HFFc6 (cell line): ENCODE measurements at places on chromosomes 3 and 15. TPM values are rescaled to one million over a fixed set of nuclear protein-coding genes. Genes with fewer than 3 reads are reported as not detected.
A peak's percentile ranks its signal among the peaks of the same experiment; 100 is the strongest.

The FEZF2 gene
- not detected in 2 replicates for total RNA-seq

The CELF6 gene
- total RNA-seq, result not detected in 3 replicates

The ROPN1 gene
- total RNA-seq, result not detected in 3 replicates

The SMAD6 gene
- total RNA-seq, result 10.1 to 16.5 TPM (median 11.1 TPM) in 3 replicates

The PCBP4 gene
- 107 to 131 TPM (median 127 TPM) in 3 replicates for total RNA-seq

The THSD4 gene
- total RNA-seq, result 34.8 to 39.1 TPM (median 36.3 TPM) in 3 replicates

The RBPMS2 gene
- 0.12 to 0.13 TPM in 2 of 3 replicates, not detected in the other for total RNA-seq

The SLC9A9 gene
- 0.30 to 0.47 TPM in 2 of 3 replicates, not detected in the other for total RNA-seq

The MEGF11 gene
- total RNA-seq, result not detected in 3 replicates

- no peak for DNase-seq
These were observed 6.0 kb upstream of the GRAMD1C start for GRCh38 chr3:113832477-113833164.

DNA sequence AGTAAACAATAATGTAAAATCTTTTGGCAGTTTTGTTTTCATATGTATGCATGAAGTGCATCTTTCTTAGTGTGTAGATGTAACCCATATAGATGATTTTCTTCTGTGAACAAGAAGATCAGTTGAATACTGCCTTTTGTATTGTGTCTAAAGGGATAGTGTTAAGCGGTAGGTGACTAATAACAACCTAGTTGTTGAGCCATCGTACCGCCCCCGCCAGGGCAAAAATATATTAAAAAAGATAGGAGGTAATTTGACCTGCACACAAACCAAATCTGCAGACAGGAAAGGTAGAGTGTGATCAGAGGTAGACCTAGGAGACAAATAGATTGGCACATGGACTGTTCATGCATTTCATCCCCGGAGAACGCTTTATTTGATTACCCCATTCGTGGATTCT is 3.3 kb upstream of the GMNC start:
- DNase-seq, result no peak

- DNase-seq, result peak; percentile 21
These were observed 30.9 kb upstream of the C15orf39 start for GRCh38 chr15:75170711-75171341.

DNA sequence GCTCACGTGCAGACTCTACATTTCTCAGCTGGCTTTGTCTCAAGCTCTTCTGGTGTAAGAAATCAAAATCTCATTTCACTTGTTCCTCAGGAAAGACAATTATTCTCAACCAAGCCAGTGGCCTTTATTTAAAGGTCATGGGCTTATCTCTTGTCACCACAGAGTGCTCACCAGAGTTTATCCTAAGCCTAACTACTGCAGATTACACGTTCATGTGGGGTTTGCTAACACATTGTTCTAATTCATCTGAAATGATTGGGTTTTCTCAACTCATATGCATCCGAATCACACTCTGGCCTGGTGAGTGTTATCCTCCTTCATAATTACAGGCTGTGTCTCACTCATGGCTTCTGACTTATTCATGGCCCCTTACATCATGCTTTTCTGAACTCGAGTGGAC is 83.3 kb upstream of the TSC22D2 start:
- DNase-seq, result no peak

- DNase-seq, result no peak
These were observed 32.7 kb downstream of the RARB start for GRCh38 chr3:25460751-25461150.

- DNase-seq, result no peak
These were observed 67.4 kb downstream of the CORO2B start for GRCh38 chr15:68646156-68646555.

- peak; percentile 68 for DNase-seq
These were observed 6.9 kb downstream of the PLXND1 start for GRCh38 chr3:129599607-129600006.

DNA sequence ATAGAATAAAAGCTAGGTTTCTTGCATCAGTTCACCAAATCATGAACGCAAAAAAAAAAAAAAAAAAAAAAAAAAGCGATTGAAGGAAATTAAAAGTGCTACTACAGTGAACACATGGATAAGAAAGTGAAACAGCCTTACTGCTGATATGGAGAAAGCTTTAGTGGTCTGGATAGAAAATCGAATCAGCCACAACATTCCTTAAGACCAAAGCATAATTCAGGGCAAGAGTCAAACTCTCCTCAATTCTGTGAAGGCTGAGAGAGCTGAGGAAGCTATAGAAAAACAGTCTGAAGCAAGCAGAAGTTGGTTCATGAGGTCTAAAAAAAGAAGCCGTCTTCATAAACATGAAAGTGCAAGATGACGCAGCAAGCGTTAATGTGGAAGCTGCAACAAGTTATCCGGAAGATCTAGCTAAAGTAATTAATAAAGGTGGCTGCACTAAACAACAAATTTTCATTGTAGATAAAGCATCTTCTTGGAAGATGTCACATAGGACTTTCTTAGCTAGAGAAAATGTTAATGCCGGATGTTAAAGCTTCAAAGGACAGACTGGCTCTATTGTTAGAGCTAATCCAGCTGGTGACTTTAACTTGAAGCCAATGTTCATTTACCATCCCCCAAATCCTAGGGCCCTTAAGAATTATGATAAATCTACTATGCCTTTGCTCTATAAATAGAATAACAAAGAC is 19.2 kb downstream of the P3H2 start:
- DNase-seq, result peak; percentile 36

- no peak for DNase-seq
These were observed 329.2 kb downstream of the GRM7 start for GRCh38 chr3:7190095-7190494.

- peak; percentile 13 for DNase-seq
These were observed 6.5 kb downstream of the A4GNT start for GRCh38 chr3:138125548-138126221.

DNA sequence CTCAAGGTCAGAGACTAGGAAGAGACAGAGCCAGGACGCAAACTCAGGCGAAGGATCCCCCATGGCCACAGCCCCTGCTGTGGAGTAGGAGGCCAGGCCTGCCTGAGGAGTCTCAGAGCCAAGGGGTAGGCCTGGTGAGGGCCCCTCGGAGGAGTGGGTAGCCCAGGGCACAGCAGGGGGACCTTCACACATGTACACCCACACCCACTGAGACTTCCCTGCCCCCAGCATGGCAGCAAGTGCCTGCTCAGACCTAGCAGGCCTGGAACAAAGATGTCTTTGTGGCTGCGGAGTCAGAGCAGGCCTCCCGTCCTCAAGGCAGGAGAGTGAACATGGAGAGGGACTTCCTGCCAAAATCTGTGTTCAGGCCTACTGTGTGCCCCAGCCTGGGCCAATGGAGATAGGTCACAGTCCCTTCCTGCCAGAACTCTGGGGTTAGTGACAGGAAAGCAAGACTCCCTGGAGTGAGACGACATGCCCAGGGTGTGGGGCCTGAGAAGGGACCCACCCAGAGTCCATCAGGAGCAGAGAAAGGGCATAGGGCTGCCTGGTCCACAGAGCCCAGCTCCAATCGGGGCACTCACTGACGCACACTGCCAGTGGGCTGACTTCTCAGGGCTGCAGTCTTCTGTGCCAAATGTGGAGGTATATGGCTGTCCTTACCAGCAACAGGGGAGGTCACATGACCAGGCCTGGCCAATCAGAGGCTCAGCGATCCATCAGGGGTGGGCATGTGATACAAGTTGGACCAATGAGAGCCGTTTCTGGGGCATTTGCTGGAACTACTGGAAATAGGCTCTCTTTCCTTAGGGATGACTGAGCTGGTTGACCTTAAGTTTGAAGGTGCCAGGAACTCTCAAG is 2.3 kb downstream of the GRIP2 start:
- peak; percentile 4 for DNase-seq

- DNase-seq, result peak; percentile 29
These were observed 345.6 kb downstream of the NLGN1 start for GRCh38 chr3:173743111-173743510.

DNA sequence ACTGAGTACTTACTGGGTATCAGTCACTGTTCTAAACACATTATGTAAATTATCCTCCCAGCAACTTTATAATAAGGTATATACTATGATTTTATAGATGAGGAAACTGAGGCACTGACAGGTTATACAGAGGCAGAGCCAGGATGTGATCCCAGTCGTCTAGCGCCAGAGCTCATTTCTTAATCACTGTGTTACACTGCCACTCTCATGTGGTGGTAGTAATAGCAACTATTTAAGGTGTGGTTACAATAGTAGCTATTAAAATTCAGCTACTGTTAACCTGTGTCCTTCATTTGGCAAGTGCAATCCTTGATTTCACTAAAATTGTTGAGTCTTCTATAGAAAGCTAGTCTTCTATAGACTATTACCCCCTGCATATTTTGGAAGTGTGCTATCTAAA is 43.1 kb upstream of the TRPC1 start:
- no peak for DNase-seq

DNA sequence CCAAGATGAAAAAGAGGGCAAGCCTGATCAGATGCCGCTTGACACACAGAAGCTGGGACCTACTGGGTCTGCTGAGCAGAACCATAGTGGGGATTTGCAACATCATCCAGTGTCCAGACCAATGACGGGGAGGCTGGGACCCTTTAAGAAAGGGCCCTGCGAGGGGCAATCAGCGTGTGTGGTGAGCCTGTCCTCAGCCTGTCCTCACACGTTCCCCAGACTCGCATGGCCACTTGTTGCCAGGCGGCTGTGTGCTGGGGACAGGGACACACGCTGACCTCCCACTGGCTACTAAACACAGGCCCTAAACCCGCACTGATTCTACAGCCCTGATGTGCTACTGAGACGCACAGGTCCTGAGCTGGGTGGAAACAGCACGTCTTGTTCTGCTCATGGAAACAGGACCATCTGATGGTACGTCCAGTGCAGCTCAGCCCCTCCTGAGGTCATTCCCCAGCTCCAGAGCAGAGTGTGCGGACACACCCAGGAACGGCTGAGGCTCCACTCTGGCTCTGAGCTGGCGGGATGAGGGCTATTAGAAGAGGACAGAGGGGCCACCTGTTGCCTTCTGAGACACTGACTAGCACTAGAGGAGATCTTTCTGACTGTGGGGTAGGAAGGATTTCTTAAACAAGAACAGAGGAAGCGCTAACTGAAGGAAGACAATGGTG is 24.4 kb downstream of the PCSK6 start:
- DNase-seq, result no peak

DNA sequence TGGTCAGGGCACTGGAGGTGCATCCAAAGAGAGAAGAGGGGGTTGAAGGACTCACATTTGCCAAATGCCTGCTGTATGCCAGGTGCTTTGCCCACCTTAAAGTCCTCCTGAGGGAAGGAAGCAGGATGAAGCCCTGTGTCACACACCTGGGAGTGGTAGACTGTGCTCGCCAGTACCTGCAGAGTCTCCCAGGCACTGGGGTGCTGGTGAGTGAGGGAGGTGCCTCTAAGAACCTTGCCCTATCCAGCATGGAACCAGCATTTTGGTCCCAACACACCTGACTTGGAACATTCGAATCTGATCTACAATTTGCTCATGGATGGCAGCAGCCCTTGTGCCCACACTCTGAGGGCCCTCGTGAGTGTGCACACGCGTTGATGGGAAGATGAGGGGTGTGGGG is 76.7 kb downstream of the SEC22A start:
- DNase-seq, result no peak

DNA sequence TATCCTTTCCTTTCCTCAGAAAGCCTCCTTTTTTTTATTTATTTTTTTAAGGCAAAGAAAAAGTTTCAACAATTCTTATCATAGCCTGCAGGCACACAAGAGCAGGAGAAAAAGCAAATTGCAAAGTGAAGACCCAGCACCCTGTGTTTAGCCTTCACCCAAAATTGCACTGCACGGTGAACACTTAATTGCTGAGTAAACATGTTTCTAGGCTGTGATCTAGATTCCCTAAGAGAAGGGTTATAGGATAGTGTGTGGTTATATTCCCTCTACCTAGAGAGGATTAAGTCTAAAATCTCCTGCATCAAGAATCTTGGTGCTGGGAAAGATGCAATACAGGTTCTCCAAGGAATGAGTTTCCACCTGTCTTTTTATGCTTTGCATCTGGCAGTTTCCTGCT is 70.2 kb upstream of the BFSP2 start:
- no peak for DNase-seq

DNA sequence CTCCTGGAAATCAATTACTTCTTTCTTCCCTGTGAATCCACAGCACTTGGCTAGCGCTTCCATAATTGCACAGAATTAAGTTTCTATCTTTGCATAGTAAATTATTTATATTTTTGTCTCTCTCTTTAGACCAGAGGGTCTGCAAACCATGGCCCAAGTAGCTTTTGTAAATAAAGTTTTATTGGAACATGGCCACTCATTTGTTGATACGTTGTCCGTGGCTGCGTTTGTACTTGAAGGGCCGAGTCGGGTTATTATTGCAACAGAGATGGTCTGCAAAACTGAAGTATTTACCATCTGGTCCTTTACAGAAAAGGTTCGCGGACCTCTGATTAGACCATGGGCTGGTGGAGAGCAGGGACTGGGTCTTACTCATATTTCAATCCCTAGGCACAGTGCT is 102.5 kb downstream of the RPLP1 start:
- DNase-seq, result no peak

DNA sequence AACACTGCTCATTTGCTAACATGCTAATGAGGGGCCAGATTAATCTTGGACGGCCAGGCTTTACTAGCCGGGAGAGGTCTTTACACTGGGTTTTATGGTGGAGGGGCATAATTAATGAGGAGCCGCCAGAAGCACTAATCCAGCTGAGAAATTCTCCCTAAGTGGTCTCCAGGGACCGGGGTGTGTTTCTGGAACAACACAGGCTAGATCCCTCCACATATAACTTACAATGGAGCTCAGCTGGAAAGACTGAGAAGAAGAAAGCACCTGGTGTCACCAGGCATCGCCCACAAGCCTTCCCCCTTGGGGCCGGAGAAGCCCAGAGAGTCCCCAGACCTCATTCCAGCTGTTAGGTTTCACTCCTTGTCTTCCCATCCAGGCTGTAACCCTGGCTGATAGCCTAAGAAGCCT is 127.5 kb downstream of the MEGF11 start:
- DNase-seq, result no peak

- DNase-seq, result no peak
These were observed 140.4 kb downstream of the SATB1 start for GRCh38 chr3:18284716-18285115.

- no peak for DNase-seq
These were observed 62.9 kb upstream of the VGLL4 start for GRCh38 chr3:11706604-11707003.

DNA sequence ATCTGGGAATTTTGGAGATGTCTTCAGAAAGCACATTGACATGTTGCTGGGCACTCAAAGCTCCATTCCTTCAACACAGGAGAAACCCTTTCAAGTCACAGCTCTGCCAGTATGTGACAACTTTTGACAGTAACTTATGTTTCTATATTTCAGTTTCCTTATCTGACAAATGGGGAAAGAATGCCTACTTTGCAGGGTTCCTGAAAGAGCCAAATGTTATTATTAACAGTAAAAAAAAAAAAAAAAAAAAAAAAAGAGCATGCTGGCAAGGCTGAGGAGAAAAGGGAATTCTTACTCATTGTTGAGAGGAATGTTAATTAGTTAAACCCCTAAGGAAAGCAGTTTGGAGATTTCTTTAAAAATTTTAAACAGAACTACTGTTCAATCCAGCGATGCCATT is 272.5 kb upstream of the TGFBR2 start:
- DNase-seq, result peak; percentile 42

DNA sequence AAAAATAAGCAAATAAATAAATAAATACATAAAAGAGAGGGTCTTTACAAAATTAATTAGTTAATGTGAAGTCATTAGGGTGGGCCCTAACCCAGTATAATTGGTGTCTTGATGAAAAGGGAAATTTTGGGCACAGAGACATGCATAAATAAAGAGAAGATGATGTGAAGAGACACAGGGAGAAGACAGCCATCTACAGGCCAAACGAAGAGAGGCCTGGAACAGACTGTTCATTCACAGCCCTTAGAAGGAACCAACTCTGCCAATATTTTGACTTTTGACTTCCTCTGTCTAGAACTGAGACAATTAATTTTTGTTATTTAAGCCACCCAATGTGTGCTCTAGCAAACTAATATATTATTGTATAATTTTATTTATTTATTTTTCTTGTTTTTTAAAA is 29.6 kb upstream of the SELENOK start:
- peak; percentile 14 for DNase-seq
